ENCODE measurements at places on chromosomes 3 and 15.

- DNase-seq, result no peak
These were observed 32.5 kb downstream of the ARNT2 start for GRCh38 chr15:80436511-80437307.

DNA sequence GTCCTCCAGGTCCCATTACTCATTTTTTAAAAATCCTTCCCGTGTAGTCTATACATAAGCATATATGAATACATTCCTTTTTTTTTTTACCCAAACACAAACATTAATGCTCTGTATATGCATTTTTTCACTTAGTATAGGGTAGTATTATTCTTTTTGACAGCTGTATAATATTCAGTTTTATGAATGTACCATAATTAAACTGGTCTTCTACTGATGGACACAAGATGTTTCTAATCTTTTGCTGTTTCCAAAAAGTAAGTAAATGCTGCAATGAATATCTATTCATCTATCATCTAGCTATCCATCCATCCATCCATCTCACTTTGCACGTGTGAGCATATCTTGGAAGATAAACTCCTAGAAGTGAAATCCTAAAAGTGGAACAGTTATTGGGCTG lies 110.8 kb downstream of the IGF2BP2 start:
- DNase-seq, result no peak

GRCh38 chr3:23750573-23751210 lies 55.1 kb upstream of the UBE2E1 start:
- DNase-seq, result no peak

- peak; percentile 77 for DNase-seq
These were observed 4.0 kb downstream of the FBXL22 start for GRCh38 chr15:63601026-63601703.

DNA sequence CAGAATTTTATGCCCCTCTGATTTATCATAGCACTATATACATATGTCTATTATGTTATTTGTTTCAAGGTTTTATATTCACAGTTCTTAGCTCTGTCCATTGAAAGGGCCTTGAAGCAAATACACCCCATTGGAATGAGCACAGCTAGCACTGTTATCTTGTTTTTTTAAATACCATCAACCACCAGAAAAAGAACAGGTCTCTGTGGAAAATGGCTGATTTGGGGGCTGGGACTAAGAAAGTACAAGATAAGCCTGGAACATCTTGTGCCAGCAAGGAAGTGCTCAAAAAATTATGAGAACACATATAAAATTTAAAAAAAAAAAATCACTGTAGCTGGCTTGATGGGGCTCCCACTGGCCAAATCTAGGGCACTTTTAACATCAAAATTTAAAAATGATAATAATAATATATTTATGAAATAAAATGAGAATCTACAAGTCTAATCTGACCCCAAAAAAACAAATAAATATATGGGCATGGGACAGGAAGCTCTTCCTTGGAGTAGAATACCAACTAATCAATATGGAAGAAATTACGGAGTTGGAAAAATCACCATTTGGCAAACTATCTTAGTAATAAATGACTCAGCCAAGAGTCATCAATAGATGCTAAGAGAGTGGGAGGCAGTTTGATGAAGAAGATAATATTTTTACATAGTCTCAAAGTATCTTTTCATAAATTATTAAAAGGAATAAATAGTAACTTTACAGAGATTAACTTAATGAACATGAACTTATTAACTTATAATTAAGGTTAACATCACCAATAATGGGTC lies 20.5 kb downstream of the IFT80 start:
- DNase-seq, result no peak

DNA sequence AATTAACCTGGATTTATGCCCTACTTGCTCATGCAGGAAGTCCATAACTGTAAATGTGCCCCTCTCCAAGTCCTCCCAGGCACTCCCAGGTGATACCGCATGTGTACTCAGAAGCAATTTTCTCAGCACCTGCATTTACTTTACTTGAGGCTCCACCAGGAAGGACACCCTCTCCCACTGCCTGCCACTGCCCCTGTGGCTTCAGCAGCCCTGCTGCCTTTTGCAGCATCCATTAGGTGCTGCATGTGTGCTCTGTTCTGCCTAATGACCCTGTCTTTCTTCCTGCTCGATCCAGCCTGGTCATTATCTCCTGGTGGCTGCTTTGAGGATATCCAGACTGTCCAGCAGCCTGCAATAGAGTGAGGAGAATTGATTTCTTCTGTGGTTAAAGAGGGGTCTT lies 107.6 kb upstream of the SEMA6D start:
- peak; percentile 25 for DNase-seq

DNA sequence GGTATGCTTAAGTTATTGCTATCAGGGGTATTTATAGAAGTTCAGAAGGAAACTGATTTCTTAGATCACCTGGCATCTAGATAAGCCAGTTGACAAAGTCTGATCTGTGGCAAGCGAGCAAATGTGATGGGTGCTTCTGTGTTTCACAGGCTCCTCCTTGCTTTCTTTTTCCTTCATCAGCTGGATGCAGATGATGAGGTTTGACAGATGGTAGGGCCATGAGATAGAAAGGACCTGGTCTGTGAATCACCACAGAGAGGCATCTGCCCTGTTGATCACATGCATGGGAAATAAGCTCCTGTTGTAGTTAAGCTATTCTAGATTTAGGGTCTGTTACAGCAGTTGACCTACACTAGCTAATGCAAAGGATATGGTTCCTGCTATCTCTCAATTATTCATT lies 372.0 kb downstream of the NEK10 start:
- DNase-seq, result no peak

DNA sequence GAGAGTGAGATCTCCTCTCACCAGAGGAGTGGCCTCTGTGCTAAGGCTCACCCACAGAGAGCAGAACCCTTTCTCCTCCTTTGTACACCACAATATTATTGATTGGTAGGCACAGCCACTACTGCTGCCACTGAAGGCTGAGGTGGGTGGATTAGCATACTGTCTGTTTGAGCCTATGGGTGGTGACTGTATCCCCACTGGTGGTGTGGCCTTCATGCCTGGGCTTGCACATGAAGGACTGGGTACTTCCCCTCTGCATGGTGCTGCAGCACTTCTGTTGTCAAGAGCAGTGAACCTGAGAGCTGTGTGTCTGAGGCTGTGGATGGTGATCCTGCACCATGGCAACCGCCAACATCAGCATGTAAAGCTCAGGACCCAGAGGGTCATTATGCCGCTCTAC lies 35.7 kb upstream of the NECTIN3 start:
- DNase-seq, result no peak

DNA sequence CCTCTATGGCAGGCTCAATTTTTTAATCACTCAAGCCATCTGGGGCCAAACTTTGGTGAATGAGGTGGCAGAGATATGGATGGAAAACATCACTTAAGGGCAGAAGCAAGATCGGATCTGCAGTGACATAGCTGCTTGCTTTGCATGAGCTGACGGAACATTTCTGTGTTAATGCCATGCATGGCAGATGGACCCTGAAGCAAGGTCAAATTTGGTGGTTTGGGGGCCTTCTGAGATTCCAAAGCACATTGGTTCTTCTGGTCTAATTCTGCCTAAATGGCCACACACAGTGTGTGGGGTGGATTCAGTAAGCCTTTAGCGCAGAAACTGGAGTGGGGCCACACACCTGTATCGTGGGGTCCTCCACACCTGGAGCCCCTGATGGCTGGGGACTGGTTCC lies 38.3 kb upstream of the BCL2L10 start:
- DNase-seq, result no peak

DNA sequence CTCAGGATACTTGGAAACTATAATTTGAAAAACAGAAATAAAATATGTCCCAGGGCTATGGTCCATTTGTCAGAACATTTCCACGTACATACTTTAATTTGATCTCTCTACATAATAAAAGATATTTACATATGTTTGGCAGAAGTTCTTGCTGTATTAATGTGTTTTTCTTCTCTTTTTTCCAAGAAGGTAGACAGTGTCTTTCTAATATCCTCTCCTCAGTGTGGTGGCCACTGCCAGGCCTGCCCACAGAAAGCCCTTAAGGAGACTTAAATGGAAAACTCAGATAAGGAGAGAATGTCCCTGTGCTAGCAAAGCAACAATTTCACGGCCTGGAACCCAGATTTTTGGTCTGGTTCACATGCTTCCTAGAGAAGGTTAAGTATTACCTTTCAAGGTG lies 76.5 kb upstream of the ARHGEF26 start:
- no peak for DNase-seq

GRCh38 chr3:188660415-188660814 lies 506.5 kb downstream of the LPP start:
- no peak for DNase-seq

GRCh38 chr3:194750491-194750828 lies 64.8 kb downstream of the FAM43A start:
- no peak for DNase-seq

GRCh38 chr15:64455961-64456371 lies 4.4 kb upstream of the ZNF609 start:
- no peak for DNase-seq

DNA sequence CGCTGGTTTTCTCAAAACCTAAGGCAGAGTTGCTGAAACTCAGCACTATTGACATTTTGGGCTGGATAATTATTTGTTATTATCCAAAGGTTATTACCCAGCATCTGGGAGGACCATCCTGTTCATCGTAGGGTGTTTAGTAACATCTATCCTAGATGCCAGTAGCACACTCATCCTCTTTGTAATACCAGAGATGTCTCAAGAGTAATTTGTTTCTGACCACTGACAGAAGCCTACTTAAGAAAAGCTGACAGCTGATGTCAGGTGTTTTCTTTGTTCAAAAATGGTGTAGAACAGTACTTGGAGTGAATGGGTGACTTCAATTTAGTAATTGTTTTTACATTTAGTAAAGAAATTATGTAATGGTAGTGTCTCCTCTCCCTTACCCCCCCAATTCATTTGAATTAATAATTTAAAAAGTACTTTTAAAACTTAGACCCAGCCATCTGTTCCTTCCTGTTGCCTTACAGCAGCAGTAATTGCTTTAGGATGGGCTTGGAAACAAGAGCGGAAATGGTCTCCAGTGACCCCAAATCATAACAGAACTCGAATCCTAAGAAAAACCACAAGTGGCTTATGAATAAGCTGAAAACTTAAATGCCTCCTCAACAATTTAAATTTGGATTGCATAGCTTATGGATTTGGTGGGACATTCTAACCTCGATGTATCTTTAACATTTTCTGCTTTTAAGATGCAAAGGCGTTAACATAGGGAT lies 105.4 kb downstream of the PTPRG start:
- DNase-seq, result no peak

DNA sequence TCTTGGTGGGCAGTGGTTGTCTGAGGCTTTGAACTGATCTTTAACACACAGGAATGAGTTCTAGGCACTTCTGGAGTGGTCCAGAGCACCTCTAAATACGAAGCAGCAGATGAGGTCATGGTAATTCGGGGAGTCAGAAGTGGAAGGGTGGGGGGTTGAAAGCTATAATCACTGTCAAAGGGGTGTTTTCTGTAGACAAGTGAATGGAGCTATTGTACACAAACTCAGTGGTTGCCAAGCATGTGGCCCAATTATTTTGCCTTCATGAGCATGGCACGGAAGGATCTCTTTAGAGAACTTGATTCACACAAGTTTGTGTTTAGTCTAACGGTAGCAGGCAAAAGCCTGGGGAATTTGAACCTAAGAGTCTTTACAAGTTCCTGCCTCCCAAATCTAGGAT lies 6.3 kb downstream of the FRMD5 start:
- DNase-seq, result no peak

GRCh38 chr3:17129556-17129955 lies 244.8 kb downstream of the PLCL2 start:
- no peak for DNase-seq

- no peak for DNase-seq
These were observed 66.9 kb upstream of the MYO5C start for GRCh38 chr15:52362497-52362896.

- no peak for DNase-seq
These were observed 37.0 kb downstream of the CORO2B start for GRCh38 chr15:68615811-68616210.

DNA sequence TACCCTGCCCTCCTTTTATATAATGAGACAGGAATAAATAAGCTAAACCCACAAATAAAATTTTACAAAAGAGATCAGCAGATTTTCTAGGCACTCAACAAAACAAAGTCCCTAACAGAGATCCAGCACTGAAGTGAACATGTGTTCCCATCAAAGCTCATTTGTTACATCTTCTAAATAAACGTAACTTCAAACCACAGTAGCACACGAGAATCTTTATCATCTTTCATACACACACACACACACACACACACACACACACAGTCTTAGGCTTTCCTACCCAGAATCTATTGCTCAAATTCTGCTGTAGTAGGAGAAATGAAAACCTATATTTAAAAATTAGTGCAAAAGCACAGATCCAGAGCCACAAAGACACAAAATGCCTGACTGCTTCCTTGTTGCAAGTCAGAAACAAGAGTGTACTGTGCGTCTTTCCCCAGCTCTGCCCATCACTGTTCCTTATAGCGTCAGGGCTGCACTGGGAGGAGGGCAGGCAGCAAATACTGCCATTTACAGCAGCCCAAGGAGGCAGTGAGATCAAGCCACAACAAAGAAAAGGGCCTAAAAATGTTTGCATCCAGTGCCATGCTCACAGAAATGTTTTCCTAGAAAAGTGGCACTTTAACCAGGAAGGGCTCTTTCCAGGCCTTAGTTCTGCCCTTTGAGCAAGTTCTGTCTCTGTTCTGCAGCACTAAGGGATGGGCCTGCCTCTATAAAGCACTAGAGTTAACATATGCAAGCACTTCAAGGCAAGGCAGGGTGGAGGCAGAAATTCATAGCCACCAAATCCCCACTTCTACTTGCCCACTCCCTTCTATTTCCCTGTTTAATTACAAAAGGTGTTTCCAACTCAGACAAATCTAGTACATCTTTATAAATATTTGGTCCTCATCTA lies 6.0 kb downstream of the IP6K1 start:
- DNase-seq, result no peak

- no peak for DNase-seq
These were observed 670 bp upstream of the ACAP2 start for GRCh38 chr3:195443391-195443989.

DNA sequence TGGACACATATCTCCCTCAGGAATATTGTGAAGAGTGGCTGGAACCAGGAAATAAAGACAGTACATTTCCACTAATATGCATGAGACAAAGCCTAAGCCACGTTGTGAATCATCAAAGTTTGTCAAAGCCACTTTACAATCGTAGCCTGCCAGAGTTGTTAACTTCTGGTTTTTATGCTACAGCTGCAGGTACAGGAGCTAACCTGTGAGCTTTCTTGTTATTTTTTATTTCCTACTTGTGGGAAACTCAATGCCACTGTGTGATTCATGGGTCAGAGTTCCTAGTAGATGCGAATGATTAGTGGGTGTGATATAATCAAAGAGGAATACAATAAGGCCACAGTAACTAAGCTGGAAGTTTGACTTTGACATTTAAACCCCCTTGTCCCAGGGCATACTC lies 44.4 kb upstream of the TEX9 start:
- DNase-seq, result no peak

DNA sequence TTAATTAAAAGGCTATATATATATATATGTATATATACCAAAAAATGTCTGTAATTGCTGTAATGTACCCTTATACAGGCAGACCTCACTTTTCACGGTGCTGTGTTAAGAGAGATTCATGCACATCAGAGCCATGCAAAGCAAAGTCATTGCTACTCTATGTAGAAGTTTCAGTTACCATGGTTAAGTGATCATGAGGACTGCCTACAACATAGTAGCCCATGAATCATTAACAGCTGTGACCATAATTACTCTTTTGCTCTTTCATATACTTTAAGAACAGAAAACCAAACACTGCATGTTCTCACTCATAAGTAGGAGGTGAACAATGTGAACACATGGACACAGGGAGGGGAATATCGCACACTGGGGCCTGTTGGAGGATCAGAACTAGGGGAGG lies 225.3 kb upstream of the EPHA3 start:
- DNase-seq, result no peak

- DNase-seq, result no peak
These were observed 313.9 kb upstream of the SATB1 start for GRCh38 chr3:18739099-18739433.
